RCC 7860 (cell line): ENCODE measurements at places on chromosomes 4 and X.

DNA sequence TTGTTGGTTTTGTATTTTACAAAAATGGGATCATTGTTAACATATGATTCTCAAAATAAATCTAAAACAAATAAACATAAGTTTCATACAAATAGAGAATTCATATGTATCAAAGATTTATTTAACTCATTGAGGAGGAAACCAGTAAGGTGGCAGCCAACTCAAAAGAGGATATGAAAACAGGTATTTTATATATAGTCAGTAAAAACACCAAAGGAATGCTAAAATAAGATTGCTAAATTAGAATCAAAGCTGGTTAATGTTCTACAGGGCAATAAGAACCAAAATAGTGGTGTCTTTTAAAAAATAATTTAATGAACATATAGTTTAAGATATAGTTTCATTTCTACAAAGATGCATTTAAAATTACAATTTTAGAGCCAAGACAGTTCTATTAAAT lies 23.1 kb downstream of the XKRX start:
- no peak for DNase-seq

DNA sequence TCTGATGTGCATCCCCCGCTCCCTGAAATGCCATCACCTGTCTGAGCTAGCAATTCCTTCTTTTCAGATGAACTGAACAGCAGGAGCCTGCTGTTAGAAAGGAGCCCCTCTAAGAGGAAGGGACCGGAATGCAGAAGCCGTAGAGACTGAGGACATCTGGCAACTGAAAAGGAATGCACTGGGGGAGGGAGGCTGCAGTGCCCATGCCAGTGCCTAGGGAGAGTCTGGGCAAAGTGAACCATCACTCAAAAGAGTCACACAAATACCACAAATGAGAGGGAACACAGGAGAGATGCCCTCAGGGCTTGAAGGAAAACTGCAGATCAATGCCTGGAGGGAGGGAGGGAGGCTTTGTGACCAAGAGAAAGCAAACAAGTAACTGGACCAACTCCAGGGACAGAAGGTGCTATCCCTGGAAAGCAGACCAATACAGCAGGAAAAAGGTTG lies 93.9 kb upstream of the CBR4 start:
- DNase-seq: no peak

- no peak for DNase-seq
Measured at GRCh38 chrX:10110316-10110935, 46.3 kb upstream of the CLCN4 start.

GRCh38 chr4:84669201-84669600 lies 86.3 kb downstream of the CDS1 start:
- DNase-seq: no peak

- DNase-seq: no peak
Measured at GRCh38 chrX:8960957-8961468, 72.9 kb downstream of the FAM9B start.
